ENCODE measurements at places on chromosomes 6 and 20.
A peak's percentile ranks its signal among the peaks of the same experiment; 100 is the strongest.

DNA sequence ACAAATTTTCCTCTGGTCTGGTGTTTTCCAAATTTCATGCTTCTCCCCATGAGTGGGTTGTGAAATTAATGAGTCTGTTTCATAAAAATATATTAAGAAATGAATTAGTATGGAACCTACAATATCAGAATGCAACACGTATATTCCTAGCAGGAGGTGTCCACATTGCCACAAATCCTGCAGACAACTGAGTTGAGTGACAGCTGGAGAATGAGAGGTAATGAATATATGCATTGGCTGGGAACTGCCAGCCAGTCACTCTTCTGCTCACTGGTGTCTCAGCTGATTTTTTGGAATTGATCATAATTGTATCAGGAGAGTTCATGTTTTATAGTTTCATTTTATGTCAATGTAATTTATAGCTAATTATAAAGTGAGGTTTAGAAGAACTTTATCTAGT, 6.3 kb upstream of the ARFGEF3 start:
- DNase-seq, result no peak

GRCh38 chr6:16754876-16755275, 6.4 kb downstream of the ATXN1 start:
- no peak for DNase-seq

GRCh38 chr20:44089987-44090674, 96.9 kb downstream of the JPH2 start:
- DNase-seq, result peak; percentile 35

DNA sequence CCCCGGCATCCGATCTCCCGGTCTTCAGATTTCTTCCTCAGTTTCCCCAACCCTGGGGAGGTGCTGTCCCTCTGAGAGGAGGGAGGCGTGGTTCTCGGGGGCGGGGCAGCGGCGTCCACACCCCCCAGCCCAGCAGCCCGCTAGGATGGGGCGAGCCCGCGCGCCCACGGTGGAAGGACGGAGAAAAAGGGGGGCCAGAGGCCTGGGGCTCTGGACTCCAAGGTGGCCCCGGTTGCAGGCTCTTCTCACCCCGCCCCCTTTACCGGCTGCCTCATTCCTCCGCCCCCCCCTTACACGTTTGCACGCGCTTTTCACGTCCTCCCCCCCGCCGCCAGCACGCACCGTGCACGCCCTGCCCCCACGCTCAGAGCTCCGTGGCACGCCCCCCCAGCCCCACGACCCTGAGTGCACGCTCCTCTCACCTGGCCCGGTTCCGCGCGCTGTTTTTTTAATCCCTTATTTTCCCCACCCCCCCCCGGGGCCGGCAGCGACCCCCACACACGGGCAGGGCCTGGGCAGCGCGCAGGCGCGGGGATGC, 402 bp downstream of the ZBTB12 start:
- DNase-seq, result peak; percentile 86

DNA sequence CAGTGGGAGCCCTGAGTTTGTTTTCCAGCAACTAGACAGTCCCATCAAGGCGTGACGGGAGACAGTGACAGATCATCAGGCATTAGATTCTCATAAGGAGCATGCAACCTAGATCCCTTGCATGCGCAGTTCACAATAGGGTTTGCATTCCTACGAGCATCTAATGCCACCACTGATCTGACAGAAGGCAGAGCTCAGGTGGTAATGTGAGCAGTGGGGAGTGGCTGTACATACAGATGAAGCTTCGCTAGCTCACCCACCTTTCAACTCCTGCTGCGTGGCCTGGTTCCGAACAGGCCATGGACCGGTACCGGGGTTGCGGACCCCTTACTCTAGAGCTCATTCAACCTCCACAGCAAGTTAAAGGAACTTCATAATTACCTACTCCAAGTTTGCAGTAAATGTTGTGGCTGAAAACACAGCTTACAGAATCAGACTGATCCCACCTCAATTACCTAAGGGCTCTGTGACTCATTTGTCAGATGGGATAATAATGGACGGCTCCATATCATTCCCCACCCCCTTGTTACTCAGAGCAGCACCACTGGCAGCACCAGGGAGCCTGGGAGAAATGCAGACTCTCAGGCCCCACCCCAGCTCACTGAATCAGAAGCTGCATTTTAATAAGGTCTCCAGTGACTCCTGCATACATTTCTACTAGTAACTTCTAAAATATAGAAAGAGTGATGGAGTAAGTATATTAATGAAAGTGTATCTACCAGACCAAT, 15.7 kb downstream of the PXMP4 start:
- no peak for DNase-seq

GRCh38 chr6:29632789-29633533, at the start of gene GABBR1:
GABBR1 (minus strand) TSS chr6:29633183; CDS start chr6:29632385, 798 bp downstream.
- peak; percentile 96 for DNase-seq

GRCh38 chr6:114151064-114151690, 180.2 kb upstream of the HDAC2 start:
- DNase-seq, result no peak

DNA sequence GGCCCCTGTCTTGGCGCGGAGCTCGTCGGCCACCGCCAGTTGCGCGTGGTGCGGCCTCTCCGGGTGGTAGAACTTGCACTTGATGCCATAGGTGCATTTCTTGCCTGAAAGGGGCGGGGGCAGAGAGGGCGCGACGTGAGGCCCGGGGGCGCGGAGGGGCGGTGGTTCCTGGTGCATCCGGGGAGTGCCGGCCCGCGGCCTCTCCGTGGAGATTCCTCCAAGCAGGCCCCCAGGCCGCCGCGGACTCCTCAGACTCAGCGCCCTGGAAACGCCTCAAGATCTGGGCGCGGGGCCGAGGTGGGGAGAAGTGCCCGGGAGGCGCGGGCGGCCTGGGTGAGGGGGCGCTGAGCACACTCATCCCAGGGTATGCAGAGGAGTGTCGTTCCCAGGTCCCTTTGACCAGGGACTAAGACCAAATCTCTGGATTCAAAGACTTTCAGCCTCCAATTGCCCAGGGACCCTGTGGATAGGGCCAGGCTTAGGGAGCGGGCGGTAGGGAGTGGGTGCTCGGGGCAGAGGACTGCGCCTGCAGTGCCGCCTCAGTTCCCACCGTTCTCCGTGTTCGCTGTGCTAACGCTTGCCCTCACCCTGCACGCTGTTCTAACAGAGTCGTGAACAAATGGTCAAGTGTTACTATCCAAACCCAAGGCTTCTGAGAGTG, 33.3 kb downstream of the ZC3H12D start:
- DNase-seq, result no peak

DNA sequence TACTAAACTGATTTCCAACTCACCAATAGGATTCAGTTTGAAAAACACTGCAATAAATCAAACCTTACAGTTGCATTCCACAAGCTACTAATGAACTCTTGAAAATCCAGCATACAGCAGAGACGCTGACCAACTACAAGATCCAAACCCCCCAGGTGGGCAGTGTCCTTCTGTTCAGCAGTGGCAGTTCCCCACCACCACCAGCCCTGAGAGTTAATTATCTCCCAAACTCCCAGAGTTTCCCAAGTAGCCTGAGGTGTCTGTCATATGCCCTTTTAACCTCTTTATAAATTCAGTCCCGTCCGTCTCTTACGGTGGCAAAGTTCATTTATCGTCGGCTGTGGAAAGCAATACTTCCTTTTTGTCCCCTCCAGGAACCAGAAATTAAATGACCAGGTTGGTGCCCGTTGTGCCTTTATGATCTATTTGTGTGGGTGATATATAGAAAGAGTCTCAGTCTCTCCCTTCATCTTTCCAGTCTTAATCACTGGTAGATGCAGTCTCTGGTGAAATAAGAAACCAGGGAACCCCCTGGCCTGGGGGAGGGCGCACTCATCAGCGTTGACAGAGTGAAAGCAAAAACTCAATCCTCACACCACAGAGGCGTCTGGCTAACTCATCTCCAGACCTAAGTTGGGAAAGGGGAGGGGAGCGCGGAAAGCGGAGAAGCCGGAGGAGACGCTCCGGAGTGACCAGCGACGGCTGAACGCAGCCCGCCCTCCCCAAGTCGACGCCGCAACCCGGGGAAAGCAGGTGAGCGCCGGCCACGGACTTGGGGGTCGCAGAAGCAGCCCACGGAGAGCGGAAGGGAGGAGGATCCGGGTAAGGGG, 717 bp downstream of the MRPL14 start:
- peak; percentile 78 for DNase-seq

DNA sequence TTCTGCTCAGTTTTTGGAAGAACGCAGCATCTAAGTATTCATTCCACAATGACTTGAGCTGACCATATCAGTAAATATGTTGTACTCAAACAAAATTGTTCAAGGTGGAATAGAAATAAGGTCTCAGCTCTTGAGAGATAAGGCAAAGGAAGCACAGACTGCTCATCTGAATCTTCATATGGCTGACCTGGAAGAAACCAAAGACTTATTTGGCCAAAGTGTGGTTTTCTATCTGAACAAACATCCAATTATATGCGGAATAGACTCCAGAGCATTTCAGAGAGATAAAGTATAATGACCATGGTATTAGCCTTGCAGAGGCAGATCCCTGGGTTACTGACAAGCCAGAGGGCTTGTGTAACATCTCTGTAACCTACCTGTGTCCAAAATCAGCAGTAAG, 308.7 kb downstream of the CD83 start:
- no peak for DNase-seq

DNA sequence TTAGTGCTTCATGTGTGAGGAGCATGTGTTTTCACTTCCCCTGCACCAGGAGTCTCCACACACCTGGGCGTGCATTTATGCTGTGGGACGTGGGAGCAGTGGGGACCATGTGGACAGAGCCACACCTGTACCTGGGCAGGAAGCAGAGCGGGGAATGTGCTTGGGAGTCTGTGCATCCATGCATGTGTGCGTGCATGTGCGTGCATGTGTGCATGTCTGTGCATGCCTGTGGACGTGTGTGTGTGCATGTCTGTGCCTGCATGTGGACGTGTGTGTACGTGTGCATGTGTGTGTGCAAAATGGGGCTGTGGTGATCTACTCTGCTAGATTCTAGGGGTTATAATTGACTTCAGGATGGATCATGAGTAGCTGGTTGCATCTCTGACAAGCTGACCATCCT, 224.0 kb upstream of the GMDS start:
- DNase-seq, result no peak

GRCh38 chr6:48747040-48747439, 636.0 kb upstream of the PTCHD4 start:
- no peak for DNase-seq

GRCh38 chr20:34559311-34560140, 1.0 kb downstream of the MAP1LC3A start:
- DNase-seq, result peak; percentile 77

- no peak for DNase-seq
These were observed 56.9 kb downstream of the RAMACL start for GRCh38 chr6:166529586-166529985.

DNA sequence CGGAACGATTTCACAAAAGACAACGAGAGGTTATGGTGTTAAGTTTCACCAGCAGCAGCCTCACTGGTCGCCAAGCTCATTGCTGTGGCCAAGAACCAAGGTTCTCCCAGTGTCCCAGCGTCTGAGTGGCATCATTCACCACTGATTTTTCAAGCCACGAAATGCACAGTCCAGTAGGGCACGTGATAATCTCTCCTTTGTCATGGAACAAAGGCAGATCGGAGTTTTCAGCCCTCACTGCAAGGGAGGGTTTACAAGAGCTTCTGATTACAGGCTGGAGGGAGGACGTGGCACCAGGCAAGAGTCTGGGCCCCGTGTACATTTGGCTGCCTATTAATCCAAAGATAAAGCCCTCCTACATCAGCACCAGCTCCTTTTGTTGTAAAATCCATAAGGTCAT, 2.0 kb downstream of the CD24 start:
- no peak for DNase-seq

GRCh38 chr20:50350510-50351249, 159.5 kb upstream of the PTPN1 start:
- no peak for DNase-seq

DNA sequence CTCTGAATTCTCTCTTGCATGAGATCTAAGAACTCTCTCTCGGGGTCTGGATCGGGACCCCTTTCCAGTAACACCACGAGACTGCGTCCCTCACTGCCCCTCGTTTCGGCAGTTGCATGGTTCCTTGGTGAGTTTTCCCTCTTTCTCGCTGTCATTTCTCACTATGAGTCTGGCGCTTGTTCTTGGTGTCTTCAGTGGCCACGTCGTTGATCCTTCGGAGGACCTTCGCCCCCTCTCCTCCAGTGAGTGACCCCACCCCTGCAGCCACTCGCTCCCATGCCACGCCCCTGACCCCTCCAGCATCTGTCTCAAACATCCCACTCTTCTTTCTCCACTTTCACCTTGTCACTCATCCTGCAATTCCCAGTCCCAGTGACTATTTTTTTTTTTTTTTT, 23.0 kb downstream of the SYNJ2 start:
- DNase-seq, result no peak

- peak; percentile 63 for DNase-seq
These were observed 129.6 kb downstream of the CEBPB start for GRCh38 chr20:50320005-50320900.

DNA sequence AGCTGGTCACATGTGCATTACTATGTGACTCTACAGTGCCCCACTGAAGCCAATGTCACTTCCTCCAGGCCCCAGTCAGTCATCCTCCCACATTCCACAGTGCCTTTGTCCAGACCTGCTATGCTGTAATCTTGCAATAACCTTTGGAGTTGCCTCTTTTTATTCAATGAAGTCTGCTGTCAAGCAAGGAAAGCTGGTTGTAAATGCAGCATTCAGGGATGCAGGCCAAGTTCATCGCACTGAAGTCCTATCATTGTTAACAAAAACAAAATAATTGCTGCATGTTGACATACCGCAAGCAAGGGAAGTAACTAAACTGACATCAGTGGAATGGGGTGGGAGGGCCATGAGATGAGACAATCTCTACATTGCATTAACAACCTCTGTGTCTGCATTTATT, 131.2 kb upstream of the CDYL start:
- no peak for DNase-seq

- no peak for DNase-seq
These were observed 49.3 kb downstream of the ELOVL4 start for GRCh38 chr6:79898076-79898475.

DNA sequence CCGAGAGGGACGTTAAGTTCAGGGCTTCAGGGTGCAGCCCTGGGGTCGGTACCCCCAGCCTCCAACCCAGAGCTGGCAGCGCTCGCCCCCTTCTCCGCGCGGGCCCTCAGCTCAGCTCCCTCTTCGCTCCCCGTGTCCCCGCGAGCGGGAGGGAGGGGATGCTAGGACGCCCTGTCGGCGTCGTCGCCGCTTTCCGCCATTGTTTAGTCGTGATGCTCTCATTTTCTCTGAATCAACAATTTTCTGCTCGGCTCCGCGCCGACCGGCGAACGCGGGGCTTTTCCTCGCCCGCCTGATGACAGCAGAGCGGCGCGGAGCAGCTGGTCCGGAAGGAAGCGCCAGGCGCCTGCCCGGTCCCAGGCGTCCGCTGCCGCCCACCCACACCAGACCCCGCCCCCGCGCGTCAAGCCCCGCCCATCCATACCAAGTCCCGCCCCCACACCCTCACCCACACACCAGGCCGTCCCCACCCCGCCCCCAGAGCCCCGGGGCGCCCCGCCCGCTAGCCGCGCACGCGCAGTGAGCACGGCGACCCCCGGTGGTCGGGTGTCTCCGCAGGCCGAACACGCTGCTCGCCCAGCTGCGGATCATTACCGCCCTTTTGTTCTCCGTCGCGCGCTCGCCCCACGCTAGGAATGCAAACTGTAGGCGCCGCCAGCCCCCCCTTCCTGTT, 50.1 kb upstream of the SLC32A1 start:
- no peak for DNase-seq

GRCh38 chr6:39377539-39377950, 55.0 kb upstream of the KCNK16 start:
- peak; percentile 85 for DNase-seq
